IPS-NIHi11 (cell line): ENCODE measurements at places on chromosomes 6 and 20.

DNA sequence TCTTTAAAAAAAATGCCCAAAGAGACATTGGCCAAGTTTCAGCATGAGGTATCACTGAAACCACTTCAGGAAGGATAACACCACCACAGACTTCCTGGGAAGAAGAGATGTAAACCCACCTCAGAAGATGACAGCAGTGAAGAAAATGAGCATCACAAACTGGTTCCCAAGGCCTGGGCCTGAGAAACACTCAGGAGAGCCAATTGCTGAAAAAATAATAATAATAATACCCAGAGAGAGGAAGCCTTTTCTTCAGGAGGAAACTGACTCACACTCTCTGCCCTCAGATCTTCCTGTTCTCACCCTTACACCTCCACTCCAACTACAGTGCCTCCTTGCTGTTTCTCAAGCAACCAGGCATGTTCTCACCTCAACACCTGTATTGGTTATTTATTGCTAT, 68.1 kb upstream of the MAFB start:
- DNase-seq: no peak

DNA sequence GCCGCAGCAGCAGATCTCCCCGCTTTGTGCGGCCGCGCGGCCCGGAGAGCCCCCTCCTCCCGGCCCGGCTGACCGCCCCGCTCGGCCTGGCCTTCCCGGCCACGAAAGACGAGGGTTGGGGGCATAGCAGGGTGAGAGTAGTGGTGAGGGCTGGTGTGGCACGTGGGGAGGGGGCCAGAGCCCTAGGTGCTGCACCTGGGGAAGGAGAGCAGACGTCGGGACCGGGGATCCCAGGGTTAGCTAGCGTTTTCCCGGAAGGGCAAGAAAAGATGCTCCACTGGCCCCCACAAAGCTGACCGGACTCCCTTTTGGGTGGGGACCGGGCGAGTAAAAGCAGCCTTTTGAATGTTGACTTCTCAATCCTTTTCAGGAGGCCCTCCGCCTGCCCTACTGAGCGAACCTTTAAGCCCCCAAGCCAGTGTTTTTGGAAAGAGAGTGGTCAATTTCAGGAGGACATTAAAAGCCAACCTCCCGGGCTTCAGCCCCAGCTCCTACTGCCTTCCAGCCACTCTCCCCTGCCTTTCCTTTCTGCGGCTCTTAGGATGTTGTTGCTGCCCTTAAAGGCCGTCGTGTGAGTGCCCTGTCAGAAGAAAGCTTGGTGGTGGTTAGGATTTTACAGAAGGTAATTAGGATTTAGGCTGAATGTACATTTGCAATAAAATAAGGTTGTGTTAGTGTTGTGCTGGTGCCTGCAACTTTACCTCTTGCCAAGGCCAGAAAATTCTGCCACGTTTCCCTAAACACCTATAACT, 648 bp upstream of the BACH2 start:
- DNase-seq: no peak

DNA sequence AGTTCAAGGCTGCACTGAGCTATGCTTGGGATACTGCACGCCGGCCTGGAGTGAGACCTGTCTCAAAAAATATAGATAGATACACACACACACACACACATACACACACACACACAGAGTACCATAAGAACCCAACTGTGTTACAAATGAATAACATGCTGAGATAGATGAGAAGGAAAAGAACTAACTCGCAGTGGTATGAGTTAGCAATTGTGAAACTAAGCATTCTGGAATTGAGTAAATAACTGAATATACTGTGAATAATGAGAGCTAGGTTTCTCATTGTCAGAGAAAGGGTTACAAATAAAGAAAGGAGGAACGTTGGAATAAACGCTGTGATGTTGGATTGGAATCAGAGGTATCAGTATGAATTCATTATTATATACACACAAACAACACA, 14.6 kb upstream of the FAXC start:
- no peak for DNase-seq

DNA sequence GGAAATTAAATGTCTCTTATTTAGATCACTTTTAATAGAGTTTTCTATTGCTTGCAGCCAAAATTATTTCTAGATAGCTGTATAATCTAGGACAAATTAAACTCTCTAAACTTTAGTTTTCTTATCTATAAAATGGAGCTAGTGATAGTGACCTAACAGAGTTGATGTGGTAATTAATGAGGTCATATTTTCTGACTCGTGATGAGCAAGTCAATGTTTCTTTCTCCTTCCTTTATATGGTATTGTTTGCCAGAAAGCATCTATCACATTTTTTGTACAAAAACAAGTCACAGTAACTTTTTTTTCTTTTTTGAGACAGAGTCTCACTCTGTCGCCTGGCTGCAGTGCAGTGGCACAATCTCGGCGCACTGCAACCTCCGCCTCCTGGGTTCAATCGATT, 267.7 kb downstream of the FARS2 start:
- DNase-seq: no peak

- peak; percentile 70 for DNase-seq
Observed at GRCh38 chr6:32096394-32097258, 12.5 kb downstream of the TNXB start.

DNA sequence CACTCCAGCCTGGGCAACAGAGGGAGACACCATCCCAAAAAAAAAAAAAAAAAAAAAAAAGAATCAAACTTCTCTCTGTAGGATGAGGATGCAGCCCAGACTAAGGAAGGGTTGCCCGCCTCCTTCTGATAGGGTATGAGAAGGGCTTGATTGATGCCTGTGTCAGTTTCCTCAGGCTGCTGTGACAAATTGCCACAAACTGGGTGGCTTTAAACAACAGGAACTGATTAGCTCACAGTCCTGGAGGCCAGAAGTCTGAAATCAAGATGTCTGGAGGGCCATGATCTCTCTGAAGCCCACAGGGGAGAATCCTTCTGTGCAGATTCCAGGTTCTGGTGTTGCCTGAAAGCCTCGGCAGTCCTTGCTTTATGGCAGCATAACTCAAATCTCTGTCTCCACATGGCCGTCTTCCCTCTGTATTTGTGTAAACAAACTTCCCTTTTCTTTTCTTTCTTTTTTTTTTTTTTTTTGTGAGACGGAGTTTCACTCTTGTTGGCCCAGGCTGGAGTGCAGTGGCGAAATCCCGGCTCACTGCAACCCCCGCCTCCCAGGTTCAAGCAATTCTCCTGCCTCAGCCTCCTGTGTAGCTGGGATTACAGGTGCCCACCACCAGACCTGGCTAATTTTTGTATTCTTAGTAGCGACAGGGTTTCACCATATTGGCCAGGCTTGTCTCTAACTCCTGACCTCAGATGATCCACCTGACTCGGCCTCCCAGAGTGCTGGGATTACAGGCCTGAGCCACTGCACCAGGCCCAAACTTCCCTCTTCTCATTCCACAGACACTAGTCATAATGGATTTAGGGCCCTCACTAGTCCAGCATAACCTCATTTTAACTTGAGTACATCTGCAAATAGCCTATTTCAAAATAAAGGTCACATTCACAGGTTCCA, 11.2 kb upstream of the CDK19 start:
- DNase-seq: no peak

DNA sequence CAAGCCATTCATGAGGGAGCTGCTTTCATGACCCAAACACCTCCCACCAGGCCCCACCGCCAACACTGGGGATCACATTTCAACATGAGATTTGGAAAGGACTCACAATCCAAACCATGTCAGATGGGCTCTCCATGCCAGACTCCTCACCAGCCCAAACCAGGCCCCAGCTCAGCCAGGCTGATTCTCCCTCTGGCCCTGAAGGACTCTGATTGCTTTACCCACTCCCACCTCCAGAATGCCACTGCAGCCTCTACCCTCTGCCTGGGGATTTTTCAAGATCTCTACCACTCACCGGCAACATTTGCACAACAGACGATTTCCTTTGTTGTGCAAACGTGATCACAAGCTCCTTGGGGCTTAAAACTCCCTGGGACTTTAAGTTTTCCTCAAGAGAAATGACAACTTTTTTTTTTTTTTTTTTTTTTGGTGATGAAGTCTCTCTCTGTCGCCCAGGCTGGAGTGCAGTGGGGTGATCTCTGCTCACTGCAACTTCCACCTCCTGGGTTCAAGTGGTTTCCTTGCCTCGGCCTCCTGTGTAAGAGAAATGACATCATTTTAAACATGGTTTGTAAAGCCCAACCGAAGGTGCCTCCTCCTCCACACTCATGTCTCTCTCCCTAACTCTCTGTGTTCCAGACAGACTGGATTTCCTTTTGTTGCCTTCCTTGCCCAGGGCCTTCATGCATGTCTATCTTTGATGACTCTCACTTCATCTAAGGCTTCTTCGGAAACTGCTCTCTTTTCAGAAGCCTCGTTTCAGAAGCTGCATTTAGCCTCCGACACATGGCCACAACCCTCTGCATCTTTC, 147.0 kb downstream of the CDH26 start:
- DNase-seq: peak; percentile 61

GRCh38 chr6:17599877-17600526, at the start of gene FAM8A1:
Gene FAM8A1 (plus strand): TSS chr6:17600302. CDS start chr6:17600410, 108 bp downstream.
- DNase-seq: peak; percentile 96

- no peak for DNase-seq
Observed at GRCh38 chr6:124960757-124961463, 1.3 kb upstream of the RNF217 start.

DNA sequence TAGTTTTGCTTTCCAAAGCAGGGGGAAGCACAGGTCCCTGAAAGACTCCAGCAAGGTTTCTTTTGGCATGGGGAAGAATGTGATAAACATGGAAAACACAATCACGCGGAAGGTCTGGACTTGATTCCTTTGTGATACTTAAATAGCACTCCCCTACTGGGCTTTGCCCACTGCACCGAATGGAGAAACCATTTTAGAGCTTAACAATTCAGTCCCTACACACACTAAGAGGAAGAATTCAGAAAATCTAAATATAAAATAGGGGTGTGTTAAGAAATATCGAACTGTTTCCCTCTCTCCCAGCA, 71.4 kb upstream of the NHSL1 start:
- DNase-seq: no peak

DNA sequence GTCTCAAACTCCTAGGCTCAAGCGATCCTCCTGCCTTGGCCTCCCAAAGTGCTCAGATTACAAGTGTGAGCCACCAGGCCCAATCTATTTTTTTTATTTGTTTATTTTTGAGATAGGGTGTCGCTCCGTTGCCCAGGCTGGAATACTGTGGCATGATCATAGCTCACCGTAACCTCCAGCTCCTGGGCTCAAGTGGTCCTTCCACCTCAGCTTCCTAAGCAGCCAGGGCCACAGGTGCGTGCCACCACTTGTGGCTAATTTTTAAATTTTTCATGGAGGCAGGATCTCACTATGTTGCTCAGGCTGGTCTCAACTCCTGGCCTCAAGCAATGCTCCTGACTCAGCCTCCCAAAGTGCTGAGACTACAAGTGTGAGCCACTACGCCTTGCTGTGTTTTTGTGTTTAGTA, 9.8 kb downstream of the KIF3B start:
- DNase-seq: no peak

GRCh38 chr20:4637081-4637797, 84.5 kb upstream of the PRND start:
- no peak for DNase-seq

GRCh38 chr6:150632785-150633485, 33.2 kb downstream of the PLEKHG1 start:
- DNase-seq: no peak

- DNase-seq: no peak
Observed at GRCh38 chr20:39651645-39652325, 689.6 kb downstream of the DHX35 start.

DNA sequence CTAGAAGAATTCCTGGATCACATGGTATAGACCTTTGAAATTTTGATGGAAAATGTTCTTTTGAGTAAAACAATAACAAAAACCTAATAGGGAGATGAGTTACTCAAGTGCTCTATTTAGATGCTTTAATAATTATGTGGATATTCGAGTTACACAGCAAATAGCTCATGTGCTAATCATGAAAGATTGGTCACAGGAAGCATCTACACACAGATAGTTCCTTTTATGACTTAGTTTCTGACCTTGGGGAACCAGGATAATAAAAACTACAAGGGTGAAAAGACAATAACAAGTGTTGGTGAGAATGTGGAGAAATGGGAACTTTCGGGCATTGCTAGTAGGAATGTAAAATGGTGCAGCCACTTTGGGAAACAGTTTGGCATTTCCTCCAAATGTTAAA, 19.7 kb downstream of the UBE2V1 start:
- DNase-seq: no peak

DNA sequence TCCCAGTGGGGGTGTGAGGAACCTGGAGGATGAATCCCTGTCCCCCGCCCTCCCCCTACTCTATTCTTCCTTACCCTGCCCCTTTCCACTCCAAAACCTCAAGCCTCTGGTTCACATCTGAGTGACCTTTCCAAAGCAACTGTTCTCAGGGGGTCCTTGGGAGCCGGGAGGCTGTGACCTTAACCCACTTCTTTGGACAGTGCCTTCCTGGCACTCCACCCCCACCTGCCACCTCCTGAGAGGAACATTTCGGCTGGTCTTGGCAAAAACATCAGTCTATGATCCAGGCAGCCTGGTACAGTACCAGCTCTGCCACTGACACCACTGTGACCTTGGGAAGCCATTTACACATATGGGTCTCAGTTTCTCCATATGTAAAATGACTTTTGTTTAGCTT, 121.7 kb downstream of the MRPL14 start:
- no peak for DNase-seq

- DNase-seq: peak; percentile 23
Observed at GRCh38 chr6:161444464-161444863, 170.6 kb upstream of the AGPAT4 start.

DNA sequence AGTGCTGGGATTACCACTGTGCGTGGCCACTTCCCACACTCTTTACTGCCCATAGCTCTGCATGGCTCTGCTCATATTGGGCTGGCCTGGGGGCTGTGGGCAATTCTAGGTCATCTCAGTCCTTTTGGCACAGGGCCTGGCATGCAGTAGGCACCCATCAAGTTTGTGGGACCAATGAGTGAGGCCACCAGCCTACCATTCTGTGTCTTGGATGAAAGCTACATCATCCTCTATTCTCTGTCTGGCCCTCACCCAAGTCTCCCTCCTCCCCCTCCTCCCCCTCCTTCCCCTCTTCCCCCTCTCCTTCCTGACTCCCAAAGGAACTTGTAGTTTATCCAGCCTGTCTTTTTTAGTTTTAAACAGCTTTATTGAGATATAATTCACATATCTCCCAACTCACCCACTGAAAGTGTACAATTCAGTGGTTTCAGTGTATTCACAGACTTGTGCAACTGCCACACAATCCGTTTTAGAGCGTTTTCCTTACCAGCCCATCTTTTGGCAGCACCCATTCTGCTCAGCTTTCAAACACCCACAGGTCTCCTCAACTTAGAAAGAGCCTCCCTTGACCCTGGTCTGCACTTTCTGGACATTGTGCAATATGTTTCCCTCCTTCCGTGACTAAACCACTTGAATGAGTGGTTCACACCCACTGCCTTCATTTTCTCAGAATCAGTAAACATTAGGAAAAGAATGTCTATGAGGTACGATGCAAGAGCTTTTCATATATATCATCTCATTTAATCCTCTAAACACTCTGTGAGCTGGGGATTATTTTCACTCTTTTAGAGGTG, 21.5 kb upstream of the MRPS18A start:
- no peak for DNase-seq

DNA sequence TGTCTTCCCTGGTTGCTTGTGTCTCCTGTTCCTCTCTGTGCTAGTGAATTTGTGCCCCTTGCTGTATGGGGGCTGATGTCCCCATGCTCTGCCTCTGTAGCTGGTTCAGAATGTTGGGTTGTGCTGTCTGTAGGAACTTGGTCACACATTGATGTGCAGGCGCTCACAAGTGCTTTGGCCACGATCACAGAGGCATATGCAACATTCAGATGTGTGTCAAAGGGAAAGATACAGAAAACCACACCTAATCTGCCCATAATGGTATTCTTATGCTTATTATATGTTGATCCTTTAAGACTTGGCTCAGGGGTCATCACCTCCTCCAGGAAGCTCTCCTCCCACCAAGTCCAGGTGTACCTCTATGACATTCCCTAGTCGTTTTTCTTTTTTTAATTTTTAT, 17.1 kb upstream of the DHX35 start:
- DNase-seq: no peak
